Spleen (tissue), 13 donors: ENCODE measurements at places on chromosomes 11 and 22. TPM values are rescaled to one million over a fixed set of nuclear protein-coding genes. Genes with fewer than 3 reads are reported as not detected.

GRCh38 chr11:60994541-60995080, 23.1 kb downstream of the CD6 start:
- DNase-seq, result peak; percentile 37

- no peak for DNase-seq
These were observed 47.0 kb upstream of the ARFGAP3 start for GRCh38 chr22:42904050-42904449.

- peak; percentile 88 for DNase-seq
These were observed 558 bp downstream of the TSPAN4 start for GRCh38 chr11:843086-843734.

GRCh38 chr22:31496735-31497146, 405 bp downstream of the SFI1 start:
- DNase-seq, result peak; percentile 92

DNA sequence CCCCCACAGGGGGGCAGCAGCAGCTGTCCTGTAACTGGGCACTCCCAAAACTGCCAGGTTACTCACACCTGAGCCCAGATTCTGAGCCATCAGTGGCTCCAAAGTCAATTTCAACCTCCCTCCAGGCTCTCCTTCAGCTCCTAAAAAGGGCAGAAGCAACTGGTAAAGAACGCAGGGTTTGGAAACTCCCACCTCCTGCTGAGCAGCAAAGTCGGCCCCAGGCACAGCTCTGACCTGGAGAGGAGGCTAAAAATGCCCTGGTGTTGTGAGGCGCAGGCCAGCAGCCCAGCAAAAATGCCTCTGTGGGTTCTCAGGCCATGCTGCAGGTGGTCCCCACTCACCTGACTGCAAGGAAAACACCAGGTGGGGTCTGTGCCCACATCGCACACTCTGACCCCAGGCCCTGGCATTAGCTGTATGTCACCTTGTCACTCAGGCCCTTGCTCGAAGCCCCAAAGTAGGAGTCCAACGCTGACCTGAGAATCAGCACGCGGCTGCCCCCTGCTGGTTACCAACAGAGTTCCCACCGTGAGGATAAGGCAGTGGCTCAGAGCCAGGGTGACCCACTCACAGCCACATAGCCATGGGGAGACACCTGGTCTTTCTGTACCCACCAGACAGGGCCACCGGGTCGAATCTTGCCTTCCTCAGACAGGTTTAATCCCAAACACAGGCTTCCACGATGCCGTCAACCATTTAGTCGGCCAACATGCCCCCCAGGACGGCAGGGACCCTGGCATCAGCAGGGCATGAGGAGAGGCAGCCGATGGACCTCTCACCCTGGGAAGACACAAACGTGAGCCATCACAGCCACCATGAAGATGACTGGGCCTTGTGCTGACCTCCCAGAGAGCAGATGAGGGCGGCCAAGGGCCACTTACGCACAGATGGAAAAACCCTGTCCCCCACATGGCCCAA, 11.1 kb downstream of the POLR3H start:
- DNase-seq, result peak; percentile 90

GRCh38 chr11:70212227-70212811, 9.2 kb downstream of the FADD start:
- peak; percentile 63 for DNase-seq

GRCh38 chr11:73344191-73344607, 32.0 kb upstream of the RELT start:
- DNase-seq, result peak; percentile 86

DNA sequence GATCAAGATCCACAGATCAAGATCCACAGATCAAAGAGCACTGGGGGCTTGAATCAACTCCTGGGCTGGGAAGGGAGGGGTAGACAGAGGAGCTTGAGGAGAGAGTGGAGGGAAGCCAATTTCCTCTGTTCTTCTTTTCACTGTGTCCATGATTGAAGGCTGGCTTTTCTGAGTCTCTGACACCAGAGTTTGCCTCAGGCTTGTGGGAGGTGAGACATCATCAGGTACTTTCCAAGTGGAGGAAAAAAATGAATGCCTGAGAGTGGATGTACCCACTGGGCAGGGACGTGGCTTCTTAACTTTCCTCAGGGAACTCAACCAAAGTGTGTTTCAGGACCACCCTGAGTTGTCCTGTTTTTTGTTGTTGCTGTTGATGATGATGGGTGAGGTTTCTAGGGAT, 11.0 kb upstream of the HEPHL1 start:
- no peak for DNase-seq

GRCh38 chr11:65625628-65626342, 10.2 kb downstream of the PCNX3 start:
- peak; percentile 93 for DNase-seq

- DNase-seq, result no peak
These were observed 253.3 kb downstream of the BUD13 start for GRCh38 chr11:116519499-116519898.

GRCh38 chr22:25966448-25966913, 202.8 kb upstream of the SEZ6L start:
- DNase-seq, result no peak

DNA sequence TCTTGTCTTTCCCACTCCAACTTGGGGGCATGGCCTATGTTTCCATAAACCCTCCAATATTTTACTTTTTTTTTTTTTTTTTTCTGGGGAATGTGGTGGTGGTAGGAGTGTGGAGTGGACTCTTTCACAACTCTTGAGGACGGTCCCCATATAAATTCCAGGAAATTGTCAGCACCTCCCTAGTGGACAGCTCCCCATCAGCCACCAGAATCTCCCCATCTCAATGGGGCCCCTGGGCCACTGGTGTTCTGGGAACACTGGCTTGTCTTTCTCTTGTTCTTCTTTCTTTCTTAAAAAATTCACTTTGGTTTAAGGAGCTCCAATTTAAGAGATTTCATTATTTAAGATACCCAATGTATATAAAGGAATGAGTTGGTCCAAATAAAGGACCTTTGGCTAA, 74.1 kb downstream of the ADM start:
- no peak for DNase-seq

DNA sequence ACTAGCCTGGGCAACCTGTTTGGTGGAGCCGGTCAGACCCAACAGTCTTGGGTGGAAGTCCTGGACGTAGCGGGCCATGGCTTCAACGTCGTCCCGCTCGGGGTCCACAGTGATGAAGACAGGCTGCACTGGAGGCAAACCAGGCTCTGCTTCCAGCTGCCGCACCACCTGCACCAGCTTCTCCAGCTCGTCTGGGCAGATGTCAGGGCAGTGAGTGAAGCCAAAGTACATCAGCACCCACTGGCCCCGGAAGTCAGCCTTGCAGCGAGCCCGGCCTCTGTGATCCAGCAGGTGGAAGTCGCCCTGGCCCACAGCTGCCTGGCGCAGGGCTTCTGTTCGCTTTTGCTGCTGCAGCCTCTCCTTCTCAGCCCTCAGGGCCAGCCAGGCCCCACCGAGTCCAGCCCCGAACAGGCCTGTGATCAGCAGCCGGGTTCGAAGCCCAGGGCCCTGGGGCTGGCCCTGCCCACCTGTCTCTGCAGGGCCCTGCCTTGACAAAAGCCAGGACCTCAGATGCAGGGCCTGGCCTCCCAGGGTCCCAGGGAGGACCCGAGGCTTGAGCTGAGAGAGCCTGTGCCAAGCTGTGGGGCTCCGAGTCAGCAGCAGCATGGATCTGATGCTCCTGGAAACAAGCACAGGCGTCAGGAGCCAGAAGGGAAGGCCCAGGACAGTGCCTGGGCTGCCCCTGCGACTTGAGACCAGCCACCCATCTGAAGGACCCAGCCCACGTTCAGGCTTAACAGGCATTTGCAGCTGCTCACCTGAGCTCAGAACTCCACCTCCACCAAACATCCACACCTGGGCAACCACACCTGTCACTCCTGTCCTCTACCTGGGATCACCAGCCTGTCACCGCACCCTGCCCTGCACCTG, 1.4 kb downstream of the SCO2 start:
- DNase-seq, result no peak

DNA sequence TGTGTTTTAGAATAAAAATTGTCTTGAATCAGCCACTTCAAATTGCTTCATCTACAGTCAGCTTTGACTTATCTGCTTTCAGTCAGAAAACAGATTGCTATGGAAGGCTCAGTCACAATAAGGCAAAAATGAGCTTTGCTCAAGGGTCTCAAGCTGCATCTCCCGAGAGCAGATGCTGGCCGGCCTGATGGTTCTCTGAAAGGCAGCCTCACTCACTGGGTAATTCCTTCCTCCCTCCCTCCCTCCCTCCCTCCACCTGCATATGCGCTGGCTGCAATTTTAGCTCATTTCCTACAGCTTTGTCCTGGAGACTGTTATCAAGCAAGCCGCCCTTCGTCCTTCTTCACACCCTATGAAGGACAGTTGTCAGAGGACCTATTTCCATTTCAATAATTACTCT, 1.6 kb upstream of the IZUMO1R start:
- no peak for DNase-seq

GRCh38 chr11:120867531-120867930, 156.4 kb upstream of the TBCEL start:
- DNase-seq, result no peak

DNA sequence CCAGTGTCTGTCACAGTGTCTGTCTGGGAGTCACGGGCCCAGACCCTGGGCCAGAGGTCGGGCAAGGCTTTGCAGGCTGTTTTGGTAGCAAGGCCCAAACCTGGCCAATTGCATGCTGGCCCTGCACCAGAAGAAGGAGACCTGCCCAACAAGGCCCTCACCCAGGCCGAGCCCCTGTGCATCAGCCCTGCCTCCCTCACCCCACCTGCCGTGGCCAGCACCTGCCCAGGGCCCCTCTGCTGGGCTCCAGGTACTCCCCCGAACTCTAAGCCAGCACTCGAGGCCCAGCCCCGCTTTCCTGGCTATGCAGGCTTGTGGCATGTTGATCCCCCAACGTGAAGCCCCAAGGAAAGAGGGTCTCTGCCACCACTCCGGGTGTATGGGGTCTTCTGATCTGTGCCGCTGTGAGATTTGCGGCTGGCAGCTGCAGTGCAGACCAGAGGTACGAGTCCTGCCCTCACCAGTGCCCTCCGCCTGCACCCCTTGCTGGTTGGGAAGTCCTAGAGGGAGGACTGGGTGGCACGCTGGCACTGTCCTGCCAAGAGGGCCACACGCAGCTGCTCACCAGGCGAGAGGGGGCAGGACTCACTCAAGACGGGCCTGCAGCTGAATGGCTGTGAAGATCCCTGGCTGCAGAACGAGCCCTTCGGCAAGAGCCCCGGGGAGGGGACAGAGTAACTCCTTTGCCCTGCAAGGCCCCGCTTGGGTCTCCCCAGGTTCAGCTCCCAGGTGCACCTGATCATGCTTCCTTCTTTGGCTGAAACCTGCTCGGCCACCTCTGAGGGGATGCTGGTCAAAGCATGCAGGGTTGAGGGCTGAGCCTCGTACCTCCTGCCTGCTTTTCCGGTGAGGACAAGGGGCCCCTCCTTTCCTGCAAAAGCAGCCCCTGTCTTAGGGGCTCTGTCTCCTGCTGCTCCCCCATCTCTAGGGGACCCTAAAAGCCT, 6.7 kb upstream of the SEPTIN5 start:
- DNase-seq, result peak; percentile 61

GRCh38 chr11:122598971-122599370, 56.6 kb upstream of the UBASH3B start:
- DNase-seq, result no peak

DNA sequence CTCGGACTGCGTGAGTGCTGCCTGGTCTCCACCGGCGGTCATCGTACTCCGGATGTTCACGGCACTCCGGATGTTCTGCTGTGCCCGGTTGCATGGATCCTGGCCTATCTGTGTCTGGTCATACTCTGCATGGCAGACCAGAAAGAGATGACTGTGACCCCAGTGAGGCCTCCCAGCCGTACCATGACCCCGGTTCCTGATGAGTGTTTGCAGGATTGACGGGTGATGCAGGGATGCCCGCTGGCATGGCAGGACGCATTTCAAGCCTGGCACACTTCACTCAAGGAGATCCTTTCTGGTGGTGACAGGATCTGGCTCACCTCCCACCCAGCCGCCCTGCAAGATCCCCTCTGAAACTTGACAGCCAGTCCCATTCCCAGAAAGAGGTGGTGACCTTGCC, 6.3 kb downstream of the GLB1L2 start:
- DNase-seq, result no peak

DNA sequence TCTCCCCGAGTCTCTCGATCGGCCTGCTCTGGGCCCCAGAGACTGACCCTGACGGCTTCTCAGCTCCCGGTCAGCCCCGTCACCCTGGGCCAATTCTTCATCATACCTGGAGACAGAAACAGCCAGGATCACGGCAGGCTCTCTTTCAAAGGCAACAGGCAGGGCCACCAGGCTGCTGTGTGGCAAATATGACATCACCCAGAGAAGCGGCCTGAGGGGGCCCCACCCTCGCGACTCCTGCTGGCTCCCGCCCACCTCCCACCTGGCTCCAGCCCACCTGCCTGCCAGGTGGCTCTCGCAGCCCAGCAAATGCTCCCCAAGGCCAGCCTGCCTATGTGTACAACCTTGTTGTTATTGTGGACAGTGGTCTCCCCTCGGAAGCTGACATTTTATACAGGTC, 24.9 kb upstream of the PACSIN2 start:
- no peak for DNase-seq

- no peak for DNase-seq
These were observed 64.2 kb downstream of the HIPK3 start for GRCh38 chr11:33321422-33321821.

DNA sequence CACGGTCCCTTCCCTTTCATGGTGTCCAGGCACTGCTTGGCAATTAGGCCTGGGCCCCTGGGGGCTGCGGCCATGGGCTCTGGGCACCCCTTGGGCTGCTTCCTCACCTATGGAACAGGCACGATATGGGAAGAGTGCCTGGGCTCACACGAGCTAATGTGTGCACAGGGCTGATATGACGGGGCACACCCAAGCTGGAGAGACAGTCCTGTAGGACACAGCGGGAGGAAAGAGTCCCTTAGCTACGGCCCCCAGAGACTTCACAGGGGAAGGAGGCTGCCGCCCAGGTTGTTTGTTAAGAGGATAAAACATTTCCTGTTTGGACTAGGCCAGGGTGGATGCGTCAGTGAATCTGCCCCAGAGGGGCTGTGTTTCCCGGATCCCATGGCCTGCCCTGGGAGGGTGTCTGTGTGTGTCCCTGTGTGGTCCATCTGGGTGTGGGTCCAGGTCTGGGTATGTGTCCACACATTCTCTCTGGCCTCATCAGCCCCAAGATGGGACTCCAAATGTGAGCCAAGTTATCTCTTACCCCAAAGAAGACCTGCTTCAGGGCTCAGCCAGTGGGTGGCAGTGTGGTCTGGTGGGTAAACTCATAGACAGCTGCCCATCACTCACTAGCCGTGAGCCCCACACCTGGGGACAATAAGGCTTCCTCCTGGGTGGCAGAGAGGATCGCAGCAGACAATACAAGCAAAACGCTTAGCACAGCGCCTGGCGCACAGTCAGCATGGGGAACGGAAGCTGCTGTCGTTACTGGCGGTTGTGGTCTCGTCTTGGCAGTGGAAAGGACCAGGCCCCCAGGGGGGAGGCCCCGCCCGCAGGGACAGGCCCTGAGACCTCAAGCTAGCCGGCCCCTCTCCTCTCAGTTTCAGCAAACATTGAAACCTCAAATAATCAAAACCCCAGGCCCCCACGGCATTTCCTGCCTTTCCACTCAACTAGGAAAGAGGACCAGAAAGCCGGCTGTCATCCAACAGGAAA, 3.2 kb upstream of the EMID1 start:
- DNase-seq, result peak; percentile 88

Gene NRIP3
- 0.80 TPM for total RNA-seq

Gene SMC1B
- not detected for total RNA-seq

Gene GLYAT
- not detected for total RNA-seq

Gene AMBRA1
- 41.8 TPM for total RNA-seq

Gene APOA4
- not detected for total RNA-seq

Gene RGL4
- total RNA-seq, result 44.3 TPM

Gene BTBD18
- not detected for total RNA-seq

Gene BCO2
- 3.7 TPM for total RNA-seq

Gene CFAP300
- not detected for total RNA-seq

Gene AAMDC
- total RNA-seq, result 23.7 TPM

Gene DSCAML1
- 10.7 TPM for total RNA-seq

Gene SCARF2
- 18.0 TPM for total RNA-seq

Gene PITPNM1
- 84.8 TPM for total RNA-seq

Gene PACSIN3
- total RNA-seq, result 2.7 TPM

Gene TM7SF2
- 12.4 TPM for total RNA-seq

Gene CCDC188
- total RNA-seq, result not detected
